ENCODE measurements at places on chromosomes 1 and 21.

GRCh38 chr1:3034728-3035562, 13.7 kb downstream of the ACTRT2 start:
- DNase-seq, result no peak

DNA sequence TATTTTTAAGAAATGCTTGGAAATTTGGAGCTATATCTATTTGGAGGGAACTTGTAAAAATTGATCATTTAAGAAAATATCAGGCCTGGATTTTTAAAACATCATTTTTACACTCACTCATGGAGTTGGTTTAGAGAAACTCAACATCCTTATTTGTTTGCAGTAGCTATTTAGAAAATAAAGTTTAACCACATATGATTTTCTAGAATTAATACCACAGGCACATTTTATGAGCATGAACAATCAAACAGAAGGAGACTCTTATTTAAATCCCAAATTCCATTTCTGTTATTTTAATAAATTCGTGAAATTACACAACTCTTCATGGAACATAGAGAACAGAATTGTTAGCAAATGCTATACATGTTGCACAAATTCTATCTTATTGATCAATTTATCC, 3.2 kb downstream of the CDKN2C start:
- DNase-seq, result no peak

DNA sequence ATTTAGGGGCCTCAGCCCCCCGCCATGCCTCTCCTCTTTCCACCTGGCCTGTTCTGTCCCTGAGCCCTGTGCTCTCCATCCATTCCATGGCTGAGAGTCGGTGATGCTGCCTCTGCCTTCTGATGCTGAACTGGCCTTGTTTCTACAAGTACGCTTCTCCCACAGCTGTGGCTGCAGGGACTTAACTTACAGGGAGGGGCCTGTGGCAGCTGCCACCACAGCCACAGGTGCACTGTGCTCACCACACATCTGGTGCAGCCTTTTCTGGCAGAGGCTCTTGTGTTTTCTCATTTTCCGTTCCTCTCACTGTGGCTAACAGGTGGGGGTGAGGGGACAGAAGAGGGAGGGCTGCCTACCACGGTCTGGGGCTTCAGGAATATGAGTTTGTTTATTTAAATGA, 4.2 kb downstream of the FMO1 start:
- no peak for DNase-seq

- DNase-seq, result peak; percentile 86
Measured at GRCh38 chr1:31944205-31945089, 6.3 kb upstream of the PTP4A2 start.

DNA sequence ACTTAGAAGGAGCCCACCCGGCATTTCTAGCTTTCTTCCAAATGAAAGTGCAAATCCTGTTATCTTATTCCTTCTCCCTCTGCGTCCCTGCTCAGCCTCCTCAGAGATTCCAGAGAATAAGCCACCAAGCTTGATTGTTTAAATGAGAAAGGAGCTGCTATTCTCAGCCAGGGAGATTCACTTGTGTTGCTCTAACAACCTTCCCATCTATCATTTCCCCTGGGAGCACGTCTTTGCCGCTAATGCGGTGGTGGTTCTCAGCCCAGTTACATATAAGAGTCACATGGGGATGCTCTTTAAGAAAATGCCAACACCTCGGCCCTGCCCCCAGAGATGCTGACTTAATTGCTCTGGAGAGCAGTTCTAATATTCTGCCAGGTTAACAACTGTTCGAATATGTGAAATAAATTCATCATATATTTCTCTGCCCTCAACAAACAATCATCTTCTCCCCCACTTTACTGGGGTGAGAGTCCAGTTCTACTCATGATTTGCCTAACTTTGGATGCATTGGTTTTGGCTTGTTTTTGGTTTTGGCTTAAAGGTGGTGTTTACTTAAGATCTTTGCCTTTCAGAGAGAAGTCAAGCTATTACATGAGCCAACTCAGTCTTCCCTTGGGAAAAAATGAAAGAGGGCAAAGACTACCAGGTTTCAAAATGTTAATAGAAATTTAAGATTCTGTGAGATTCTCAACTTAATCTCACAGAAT, 213.9 kb downstream of the SEC16B start:
- no peak for DNase-seq

GRCh38 chr1:232009741-232010140, 383.2 kb downstream of the DISC1 start:
- no peak for DNase-seq

DNA sequence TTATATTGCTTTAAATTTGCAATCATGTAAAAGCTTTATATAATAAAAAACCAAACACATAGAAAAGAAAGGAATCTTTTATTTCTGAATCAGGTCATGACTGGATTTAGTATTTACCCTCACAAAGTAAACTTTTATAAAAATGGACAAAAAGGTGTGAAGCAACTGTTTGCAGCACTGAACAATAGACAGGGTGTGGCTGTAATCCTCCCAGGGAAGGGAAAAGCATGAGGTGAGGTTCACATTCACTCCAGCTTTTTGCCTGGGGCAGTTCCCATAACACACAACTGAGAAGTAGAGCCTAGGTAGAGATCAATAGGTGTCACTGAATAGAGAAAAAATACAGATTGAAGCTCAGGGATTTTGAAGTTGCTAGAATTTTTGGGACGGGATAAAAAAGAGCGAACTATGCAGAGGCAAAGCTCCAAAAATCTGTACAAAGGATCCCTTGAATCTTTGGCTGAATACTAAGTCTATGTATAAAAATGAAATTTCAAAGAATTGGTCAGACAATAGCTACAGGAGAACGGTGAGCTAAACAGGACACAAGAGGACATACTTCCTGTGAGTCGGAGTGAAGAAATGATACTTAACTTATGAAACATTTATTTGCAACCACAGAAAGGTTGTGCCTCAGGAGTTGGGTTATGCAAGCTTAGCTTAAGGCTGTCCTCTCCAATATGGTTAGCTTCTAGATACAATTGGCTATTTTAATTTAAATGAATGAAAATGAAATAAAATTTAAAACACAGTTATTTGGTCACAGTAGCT, 162.0 kb upstream of the ZP4 start:
- DNase-seq, result no peak

GRCh38 chr1:44305962-44306422, 49.1 kb downstream of the ERI3 start:
- no peak for DNase-seq

- peak; percentile 62 for DNase-seq
Measured at GRCh38 chr1:89525169-89525855, 683 bp downstream of the LRRC8B start.

- no peak for DNase-seq
Measured at GRCh38 chr1:165634154-165634921, 3.3 kb downstream of the MGST3 start.

GRCh38 chr1:16352842-16353535, 709 bp upstream of the FBXO42 start:
- no peak for DNase-seq

DNA sequence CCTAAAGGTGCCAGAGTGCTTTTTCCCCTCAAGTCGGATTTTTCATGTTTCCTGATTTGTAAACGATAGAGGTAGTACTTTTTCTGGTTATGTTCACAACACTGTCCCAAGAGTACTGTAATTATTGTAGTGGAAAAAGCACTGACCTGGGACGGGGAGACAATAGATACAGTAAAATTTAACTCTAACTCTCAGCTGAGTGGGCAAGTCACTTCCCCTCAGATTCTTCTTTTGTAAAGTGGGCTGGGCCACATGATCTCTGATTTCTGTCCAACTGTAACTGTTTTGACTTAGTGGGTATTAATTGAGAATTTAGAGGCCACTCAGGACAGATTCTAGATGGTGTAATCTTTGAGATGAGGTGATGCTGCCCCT, 19.1 kb downstream of the MARCKSL1 start:
- no peak for DNase-seq

- no peak for DNase-seq
Measured at GRCh38 chr1:9422911-9423505, 116.3 kb upstream of the SLC25A33 start.

- no peak for DNase-seq
Measured at GRCh38 chr1:188822248-188822647, 1655.4 kb downstream of the BRINP3 start.

DNA sequence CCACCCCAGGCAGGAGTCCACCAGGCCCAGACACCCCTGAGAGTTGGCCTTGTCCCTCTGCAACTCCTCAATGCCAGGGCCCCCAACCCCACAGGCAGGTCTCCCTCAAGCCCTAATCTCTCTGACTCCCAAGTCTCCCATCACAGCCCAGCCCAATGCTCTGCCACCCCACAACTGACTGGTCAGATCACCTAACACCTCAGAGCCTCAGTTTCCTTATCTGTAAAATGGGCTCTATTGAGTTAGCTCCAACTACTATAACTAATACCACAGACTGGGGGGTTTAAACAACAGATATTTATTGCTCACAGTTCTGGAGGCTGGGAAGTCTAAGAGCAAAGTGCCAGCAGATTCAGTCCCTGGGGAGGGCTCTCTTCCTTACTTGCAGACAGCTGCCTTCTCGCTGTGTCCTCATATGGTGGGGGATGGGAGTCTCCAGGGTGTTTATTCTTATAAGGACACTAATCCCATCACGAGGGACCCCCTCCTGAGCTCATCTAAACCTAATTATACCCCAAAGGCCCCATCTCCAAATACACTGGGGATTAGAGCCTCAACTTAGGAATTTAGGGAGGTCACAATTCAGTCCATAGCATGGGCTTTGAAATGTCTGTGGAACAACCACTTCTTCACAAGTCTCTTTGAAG, 34.9 kb upstream of the ZC3H12A start:
- DNase-seq, result no peak

DNA sequence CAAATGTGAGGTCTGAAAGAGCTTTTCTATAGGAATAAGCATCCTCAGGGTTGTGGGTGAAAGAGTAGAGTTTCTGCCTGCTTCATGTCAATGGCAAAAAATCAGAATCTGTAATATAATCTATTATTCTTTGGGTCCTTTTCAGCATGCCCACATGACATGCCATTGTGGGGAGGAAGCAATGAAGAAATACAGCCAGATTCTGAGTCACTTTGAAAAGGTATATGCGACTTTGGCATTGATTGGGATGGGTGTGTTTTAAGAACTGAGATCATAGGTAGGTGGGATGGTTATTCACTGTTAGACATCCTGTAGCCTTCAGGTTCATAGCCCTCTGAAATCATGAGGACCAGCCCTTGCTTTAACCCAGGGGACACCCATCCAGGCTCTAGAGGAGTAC, 1.8 kb downstream of the IL20 start:
- DNase-seq, result no peak

DNA sequence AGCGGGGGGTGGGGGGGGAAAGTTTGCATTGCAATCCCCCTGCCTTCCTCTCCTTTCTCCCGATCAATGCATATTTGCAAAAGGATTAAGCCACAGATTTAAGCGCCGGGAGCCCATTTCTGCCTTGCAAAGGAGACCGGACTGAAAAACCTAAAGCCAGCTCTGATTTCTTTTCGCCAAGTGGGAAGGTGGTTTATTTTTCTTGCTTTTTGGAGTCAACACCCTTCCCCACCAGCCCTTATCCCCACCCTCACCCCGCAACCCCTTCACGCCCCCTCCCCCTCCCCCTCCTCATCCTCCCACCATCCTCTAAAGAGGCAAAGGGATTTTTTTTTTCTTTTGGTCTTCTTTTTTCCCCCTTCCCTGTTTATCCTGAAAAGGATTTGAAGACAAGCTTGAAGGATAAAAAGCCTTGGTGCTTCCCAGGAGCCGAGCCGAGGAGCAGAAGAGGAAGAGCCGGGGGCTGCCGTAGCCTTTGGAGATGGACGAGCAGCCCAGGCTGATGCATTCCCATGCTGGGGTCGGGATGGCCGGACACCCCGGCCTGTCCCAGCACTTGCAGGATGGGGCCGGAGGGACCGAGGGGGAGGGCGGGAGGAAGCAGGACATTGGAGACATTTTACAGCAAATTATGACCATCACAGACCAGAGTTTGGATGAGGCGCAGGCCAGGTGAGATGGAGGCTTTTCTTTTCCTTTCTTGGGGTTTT, 513 bp downstream of the PBX1 start:
- no peak for DNase-seq

DNA sequence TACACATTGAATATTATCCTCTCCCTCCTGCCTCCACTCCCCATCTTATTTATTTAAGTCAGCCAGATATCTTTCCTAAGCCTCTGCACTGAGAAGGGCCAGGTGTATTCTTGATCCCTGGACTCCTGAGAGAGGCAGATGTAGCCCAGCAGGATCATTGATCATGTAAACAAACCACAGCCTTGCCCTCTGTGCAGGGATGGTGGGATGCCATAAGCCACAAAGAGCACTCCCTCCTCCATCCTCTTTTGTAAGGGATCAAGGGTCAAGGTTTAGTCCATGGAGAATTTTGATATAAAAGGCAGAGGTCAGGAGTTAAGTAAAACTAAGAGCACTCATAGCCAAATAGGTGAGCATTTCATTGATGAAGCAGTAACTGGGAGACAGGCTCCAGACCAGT, 17.3 kb downstream of the PHGDH start:
- no peak for DNase-seq

DNA sequence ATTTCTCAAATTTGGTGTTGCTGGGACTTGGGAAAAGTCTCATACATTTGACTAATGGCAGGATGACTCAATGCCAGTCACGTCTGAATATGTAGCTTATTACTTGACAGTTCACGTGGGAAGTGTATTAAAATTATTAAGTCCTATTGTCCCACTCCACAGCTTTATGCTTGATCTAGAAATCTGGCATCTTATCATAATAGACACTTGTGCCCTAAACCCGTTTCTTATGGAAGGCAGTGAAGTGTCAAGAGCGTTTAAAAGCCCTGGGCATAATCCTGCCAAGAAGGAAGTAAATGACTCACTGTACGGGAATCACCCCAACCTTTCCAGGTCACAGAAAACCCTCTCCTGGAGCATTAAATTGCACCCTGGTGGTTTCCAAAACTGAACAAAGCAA, 207.4 kb downstream of the APP start:
- DNase-seq, result no peak

- DNase-seq, result no peak
Measured at GRCh38 chr1:182615468-182616129, 11.4 kb upstream of the RGS16 start.

DNA sequence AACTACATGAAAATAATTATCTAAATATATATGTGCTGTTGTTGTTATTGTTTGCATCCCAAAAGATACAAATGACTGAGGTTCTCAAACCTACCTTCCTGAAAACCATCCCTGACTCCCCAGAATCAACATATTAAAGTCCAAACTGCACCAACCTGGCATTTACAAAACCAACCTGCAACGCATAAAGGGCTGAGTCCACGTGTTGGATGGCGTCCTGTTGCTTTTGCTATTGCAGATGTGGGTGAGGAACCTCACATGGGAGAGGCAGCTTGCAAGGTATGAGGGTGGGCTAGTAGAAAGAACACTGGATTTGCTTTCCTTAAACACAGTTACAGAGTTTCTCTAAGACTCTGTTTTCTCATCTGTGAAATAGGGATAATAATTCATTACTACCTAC, 1.5 kb upstream of the C8B start:
- no peak for DNase-seq

DNA sequence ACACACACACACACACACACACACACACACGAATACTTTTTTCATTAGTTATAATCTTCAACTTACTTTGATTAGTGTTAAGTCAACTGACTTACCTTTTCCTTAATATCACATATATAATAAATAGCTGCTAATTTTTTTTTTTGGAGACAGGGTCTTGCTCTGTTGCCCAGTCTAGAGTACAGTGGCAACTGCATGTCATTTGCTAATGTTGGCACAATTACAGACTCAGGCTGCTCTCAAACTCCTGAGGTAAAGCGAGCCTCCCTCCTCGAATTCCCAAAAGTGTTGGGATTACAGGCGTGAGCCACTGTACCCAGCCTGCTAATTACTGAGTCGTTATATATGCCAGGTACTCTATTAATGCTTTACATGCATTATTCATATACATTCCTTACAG, 20.8 kb upstream of the TAL1 start:
- no peak for DNase-seq
